ENCODE measurements at places on chromosomes 5 and 9.

DNA sequence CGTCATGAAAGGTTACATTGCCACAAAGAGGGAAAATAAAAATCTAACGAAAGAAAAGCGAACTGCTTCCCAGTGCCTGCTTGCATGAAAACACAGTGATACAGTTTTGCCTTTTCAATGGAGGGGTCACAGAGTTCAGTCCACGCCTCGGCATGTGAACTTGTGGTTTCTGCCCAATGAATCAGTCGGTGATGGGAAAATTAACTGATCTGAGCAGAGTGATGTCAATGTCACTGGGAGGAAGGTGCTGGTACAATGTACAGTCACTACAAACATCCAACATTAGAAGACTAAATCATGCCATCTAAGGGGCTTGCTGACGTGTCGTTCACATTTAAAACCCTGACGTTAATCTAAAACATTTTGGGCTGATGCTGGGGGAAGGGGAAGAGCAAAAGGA is 151.8 kb upstream of the MSX2 start:
- DNase-seq, result no peak

DNA sequence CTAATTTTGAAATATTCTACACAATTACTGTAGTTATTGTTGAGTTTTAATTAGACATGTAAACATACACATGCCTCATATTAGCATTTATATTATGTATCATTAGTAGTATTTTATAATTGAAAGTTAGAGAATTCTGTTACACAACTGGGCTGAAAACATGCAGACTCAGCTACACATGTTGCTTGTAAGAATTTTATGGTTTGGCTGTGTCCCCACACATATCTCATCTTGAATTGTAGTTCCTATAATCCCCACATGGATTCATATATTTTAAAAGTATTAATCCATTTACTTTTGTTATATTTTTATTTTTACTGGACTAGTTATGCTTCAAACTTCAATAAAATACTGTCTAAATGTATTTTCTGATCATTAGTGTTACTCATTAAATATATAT is 2075.3 kb upstream of the C9orf72 start:
- DNase-seq, result no peak

- DNase-seq, result no peak
These were observed 75.3 kb downstream of the RANBP17 start for GRCh38 chr5:170937072-170937471.

DNA sequence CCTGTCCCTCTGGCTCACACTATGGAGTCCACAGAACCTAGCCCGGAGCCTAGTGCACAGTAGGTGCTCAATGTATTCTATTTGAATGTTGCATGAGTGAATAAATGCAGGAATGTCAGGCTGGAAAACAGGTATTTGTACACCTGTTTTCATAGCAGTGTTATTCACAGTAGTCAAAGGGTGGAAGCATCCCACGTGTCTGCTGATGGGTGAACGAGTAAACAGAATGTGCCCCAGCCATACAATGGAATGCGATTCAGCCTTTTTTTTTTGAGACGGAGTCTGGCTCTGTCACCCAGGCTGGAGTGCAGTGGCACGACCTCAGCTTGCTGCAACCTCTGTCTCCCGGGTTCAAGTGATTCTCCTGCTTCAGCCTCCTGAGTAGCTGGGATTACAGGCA is 31.5 kb upstream of the IER5L start:
- DNase-seq, result no peak

GRCh38 chr5:173395933-173396308 is 67.7 kb upstream of the STC2 start:
- no peak for DNase-seq

Data from uterus (tissue), 4 donors.